Stimulated activated CD8-positive, alpha-beta memory T cell treated with anti-CD3 and anti-CD28 coated beads, Interleukin-4, amount 100 ng/mL, for 4 hours (primary cell): ENCODE measurements at places on chromosomes 16 and 17.

- DNase-seq: no peak
These were observed 143.8 kb downstream of the CPPED1 start for GRCh38 chr16:12659871-12660270.

DNA sequence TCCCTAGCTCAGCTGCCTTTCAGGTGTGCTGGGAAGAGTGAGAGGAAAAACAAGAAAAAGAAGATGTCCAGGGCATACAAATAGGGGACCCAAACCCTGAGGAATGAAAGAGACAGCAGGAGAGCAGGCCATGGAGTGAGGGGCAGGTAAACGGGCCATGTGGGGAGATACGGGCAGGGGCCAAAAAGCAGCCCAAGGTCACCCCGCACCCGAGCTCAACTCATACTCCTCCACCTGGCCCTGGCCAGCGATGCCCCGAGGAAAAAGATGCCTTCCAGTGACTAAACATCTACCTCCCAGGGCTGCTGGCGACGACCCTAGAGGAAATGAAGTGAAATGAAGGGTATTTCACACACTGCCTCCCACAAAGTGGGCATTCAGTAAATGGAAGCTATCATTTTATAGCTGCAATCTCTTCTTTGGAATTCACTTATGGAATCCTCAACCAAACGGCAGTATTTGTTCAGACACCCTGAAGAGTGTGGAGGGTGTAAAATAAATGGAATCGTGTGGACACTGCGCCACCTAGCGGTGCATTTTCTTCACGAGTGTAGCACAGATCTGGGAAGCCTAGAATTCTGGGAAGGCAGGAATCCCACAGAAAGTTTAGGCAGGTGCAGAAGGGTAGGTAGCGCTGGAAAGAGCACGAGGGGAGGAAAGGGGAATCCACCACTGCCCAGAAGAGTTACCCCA lies 14.9 kb downstream of the ELAC2 start:
- peak; percentile 29 for DNase-seq

GRCh38 chr17:7650509-7651096 lies at the start of gene ATP1B2:
Gene ATP1B2, plus strand, starts transcription at chr17:7650926. Its CDS starts 593 bp downstream, at chr17:7651519.
- DNase-seq: peak; percentile 57

DNA sequence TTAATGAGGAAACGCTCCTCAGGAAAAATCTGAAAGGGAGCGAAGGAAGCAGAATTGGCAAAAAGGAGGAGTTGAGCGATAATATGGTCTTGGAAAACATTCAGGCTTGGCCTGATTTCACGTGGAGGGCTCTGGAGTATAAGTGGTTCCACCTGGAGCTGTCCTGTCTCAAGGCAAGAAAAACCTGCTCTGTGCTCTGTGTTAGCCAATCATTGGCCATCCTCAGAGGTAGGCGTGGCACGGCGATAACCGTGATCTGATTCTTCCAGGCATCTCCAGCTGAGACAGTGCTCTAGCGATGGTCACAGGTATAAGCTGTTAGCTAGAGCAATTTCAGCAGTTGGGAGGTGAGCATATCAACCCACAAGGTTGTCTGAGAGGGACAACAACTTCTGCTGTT lies 450.5 kb upstream of the MAF start:
- DNase-seq: no peak

- no peak for DNase-seq
These were observed 46.2 kb upstream of the HOXB9 start for GRCh38 chr17:48672340-48672739.

DNA sequence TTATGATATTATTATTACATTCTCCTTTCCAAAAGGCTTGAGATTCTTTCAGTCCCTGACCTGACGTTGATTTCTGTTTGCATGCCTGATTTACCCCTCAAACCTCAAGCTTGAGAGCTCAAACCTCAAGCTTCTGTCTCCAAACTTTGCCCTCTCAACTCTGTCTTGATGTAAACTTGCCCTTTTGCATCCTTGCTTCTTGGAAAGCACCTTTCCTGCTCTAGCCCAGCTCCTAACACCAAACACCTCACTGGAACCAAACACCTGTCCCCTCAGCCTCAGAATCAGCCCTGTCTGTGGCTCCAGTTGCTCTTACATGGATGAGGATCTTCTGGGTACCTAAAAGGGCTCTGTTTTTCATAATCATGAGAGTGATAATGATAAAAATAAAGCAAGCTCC lies 109.2 kb downstream of the GP2 start:
- no peak for DNase-seq

DNA sequence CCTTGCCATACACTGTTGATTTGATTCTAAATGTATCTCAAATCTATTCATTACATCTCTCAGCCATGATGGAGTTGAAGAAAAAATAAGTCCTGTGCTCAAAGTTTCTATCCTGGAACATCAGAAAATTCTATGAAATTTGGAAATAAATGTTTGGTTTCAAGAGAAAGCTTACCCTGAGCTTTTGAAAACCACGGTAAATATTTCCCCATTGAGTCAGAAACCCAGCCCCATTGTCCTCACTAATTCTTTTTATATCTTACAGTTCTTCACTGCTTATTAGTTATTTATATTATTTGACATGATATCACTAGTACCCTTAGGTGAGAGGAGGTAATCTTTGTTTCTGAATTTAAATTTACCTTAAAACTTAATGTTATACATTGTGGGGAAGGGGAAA lies 128.5 kb downstream of the MRTFB start:
- no peak for DNase-seq

DNA sequence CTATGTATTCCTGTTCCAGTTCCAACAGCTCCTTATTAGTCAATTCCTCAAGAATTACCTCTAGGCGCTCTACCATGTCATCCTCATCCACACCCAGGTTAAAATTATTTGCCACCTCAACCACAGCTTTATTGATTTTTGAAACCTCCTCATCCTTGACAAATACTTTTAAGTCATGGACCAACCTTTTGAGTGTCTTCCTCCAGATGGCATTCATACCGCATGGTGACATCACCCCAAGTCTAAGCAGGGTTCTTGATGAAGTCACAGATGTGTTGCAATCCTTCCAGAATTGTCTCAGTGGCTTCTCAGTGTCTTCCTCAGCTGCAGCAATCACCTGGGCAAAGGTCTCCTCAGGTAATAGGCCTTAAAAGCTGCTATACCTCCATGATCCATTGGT lies 40.1 kb downstream of the BCL7C start:
- no peak for DNase-seq

DNA sequence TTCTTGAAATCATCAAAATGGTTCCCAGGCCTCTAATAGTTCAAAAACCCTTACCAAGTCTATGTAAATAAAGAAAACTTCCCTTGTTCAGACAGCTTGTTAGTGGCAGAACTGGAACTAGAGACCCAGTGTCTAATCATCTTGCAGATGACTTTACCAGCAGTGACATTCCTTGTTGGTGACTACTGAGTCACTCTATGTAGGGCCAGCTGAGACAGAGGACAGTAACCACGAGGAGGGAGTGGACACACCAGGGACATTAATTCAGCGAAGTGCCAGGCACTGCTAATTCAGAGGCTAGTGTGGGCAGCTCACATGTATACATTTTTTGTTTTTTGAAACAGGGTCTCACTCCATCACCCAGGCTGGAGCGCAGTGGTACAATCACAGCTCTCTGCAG lies 6.1 kb upstream of the HEATR3 start:
- DNase-seq: no peak
